Fibroblast of lung (primary cell): ENCODE measurements at places on chromosomes 13 and 19. TPM values are rescaled to one million over a fixed set of nuclear protein-coding genes. Genes with fewer than 3 reads are reported as not detected.

Gene IFI30
- 3.1 and 8.8 TPM in 2 replicates for total RNA-seq

Gene CCDC124
- 31.1 and 37.2 TPM in 2 replicates for total RNA-seq

Gene PLVAP
- not detected in 2 replicates for total RNA-seq

Gene SDHAF1
- total RNA-seq = 7.8 and 11.8 TPM in 2 replicates

Gene MRPL34
- 44.8 and 48.3 TPM in 2 replicates for total RNA-seq

DNA sequence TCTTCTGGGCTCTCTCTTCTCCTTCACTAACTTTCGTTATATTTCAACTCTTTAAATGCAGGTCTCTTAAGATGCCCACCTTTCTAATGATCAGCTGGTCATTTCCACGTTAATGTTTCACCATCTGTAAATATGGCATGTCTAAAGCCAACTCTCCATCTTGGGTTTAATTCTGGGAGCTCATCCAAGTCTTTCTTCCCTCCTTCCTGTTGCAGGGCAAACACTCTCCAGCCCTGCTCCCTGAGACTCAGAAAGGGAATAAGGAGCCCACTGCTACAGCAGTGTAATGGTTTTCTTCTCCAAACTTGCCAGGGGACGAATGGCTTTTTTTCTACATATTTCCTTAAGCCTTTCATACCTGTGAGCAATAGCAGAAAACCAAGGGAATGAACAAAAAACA lies 73.3 kb upstream of the SOX1 start:
- no peaks in the 10 kb centered on the region for H3K27me3 ChIP-seq
- no peak overlapping the region for H3K4me3 ChIP-seq
- H3K27ac ChIP-seq = no peak overlapping the region
- H3K4me1 ChIP-seq = no peaks in the 10 kb centered on the region

DNA sequence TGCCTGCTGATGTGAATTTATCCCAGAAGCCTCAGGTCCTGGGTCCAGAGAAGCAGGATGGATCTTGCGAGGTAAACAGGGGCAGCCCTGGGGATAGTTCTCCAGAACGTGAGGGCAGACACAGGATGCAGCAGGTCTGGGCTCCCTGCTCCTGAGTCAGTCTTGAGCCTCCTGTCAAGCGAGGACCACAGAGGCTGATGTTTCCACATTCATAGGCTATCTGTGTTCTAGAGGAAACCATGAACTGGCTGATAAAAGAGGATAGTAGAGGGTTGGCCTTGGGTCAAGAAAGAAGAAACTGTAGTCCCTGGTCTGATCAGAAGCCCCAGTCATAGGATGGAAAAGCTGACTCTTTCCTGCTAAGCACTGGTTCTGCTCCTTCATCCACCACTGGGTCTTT lies 2.2 kb downstream of the ZNF175 start:
- no peak for DNase-seq
- peaks cover 5% of the 10 kb centered on the region for H3K36me3 ChIP-seq
- H3K27me3 ChIP-seq = no peaks in the 10 kb centered on the region
- H3K4me3 ChIP-seq = no peak overlapping the region
- H3K27ac ChIP-seq = peak overlapping the region; percentile 47

GRCh38 chr13:31929031-31929770 lies 102.4 kb upstream of the FRY start:
- no peak overlapping the region for H3K27ac ChIP-seq
- H3K27me3 ChIP-seq = no peaks in the 10 kb centered on the region
- no peaks in the 10 kb centered on the region for H3K36me3 ChIP-seq

- H3K4me3 ChIP-seq = no peak overlapping the region
- no peak overlapping the region for H3K27ac ChIP-seq
- no peaks in the 10 kb centered on the region for H3K36me3 ChIP-seq
- DNase-seq = no peak
Measured at GRCh38 chr19:29804493-29804892, 7.3 kb upstream of the CCNE1 start.

DNA sequence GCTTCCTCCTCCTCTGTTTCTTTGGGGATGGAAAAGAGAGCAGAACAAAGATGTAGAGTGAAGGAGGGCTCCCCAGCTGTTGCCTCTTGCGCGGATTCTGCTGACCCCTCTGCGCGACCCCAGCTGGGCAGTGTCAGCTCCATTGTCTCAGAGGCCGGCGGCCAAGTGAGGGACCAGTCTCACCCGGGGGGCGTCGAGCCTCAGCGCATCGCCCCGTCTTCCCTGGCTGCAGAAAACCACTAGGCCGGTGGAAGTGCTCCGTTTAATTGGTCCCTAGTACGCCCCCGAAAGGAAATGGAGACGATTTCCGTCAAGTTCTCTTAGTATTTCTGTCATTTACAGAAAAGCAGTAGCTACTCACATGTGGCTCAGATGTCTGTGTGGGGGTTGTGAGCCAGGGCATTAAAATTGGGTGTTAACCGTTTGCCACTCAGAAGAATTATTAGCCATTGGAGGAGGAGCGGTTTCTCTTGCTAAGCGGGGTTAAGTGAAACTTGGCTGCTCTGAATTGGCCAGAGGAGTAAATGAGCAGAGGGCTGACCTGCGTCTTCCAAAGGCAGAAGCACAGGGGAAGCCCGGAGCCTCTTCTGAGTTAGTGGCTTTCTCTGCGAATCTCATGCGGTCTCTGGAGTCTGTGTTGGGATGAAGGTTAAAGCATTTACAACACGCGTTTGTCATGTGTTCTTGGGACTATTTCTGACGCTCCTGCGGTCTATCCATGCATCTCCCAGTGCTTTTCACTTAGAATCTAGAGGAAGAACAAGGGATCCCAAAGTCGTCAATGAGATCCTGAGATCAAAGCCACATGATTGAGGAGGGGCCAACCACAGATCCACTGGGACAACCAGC lies 132.8 kb upstream of the MYO16 start:
- DNase-seq = peak; percentile 12
- H3K27me3 ChIP-seq = peaks cover 3% of the 10 kb centered on the region
- H3K4me1 ChIP-seq = no peaks in the 10 kb centered on the region
- H3K36me3 ChIP-seq = no peaks in the 10 kb centered on the region
- H3K4me3 ChIP-seq = peak overlapping the region; percentile 56

- H3K27ac ChIP-seq = no peak overlapping the region
- no peaks in the 10 kb centered on the region for H3K36me3 ChIP-seq
- H3K4me3 ChIP-seq = no peak overlapping the region
Measured at GRCh38 chr13:106302843-106303242, 232.6 kb downstream of the EFNB2 start.

GRCh38 chr13:112530861-112531260 lies 57.1 kb downstream of the TUBGCP3 start:
- H3K4me3 ChIP-seq = no peak overlapping the region
- H3K36me3 ChIP-seq = peaks cover 7% of the 10 kb centered on the region
- no peaks in the 10 kb centered on the region for H3K4me1 ChIP-seq
- H3K27ac ChIP-seq = no peak overlapping the region
- H3K27me3 ChIP-seq = no peaks in the 10 kb centered on the region
- DNase-seq = no peak

- H3K27ac ChIP-seq = no peak overlapping the region
- no peak for DNase-seq
- H3K36me3 ChIP-seq = no peaks in the 10 kb centered on the region
- no peaks in the 10 kb centered on the region for H3K27me3 ChIP-seq
Measured at GRCh38 chr13:109769921-109770320, 16.5 kb downstream of the IRS2 start.

GRCh38 chr19:4360641-4361151 lies 17.3 kb downstream of the MPND start:
- H3K27ac ChIP-seq = no peak overlapping the region
- no peaks in the 10 kb centered on the region for H3K27me3 ChIP-seq
- H3K36me3 ChIP-seq = peaks cover 52% of the 10 kb centered on the region
- DNase-seq = no peak
- no peaks in the 10 kb centered on the region for H3K4me1 ChIP-seq

GRCh38 chr19:50743537-50743936 lies 20.4 kb downstream of the CLEC11A start:
- H3K36me3 ChIP-seq = no peaks in the 10 kb centered on the region
- H3K4me3 ChIP-seq = no peak overlapping the region
- H3K27ac ChIP-seq = no peak overlapping the region
- no peaks in the 10 kb centered on the region for H3K4me1 ChIP-seq
- DNase-seq = no peak

DNA sequence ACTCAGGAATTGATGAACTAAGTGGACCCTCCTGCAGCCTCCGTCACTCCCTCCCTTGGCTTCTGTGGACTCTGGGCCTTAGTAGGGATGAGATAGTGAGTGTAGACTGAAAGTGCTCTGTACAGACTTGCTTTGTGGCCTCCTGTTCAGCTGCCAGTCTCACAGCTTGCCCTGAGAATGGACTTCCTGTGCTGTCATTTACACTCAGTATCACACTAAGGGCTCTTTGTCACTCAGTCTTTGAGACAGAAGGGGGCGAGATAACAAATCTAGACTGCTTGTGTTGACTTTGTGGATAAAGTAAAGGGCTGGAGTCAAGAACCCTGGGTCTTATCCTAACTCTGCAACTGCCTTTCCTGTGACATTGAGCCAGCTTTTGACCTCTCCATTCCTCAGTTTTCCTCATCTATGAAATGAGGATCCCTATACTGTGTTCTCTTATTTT lies 21.0 kb upstream of the SPRY2 start:
- no peak overlapping the region for H3K4me3 ChIP-seq
- no peak overlapping the region for H3K27ac ChIP-seq
- DNase-seq = no peak

DNA sequence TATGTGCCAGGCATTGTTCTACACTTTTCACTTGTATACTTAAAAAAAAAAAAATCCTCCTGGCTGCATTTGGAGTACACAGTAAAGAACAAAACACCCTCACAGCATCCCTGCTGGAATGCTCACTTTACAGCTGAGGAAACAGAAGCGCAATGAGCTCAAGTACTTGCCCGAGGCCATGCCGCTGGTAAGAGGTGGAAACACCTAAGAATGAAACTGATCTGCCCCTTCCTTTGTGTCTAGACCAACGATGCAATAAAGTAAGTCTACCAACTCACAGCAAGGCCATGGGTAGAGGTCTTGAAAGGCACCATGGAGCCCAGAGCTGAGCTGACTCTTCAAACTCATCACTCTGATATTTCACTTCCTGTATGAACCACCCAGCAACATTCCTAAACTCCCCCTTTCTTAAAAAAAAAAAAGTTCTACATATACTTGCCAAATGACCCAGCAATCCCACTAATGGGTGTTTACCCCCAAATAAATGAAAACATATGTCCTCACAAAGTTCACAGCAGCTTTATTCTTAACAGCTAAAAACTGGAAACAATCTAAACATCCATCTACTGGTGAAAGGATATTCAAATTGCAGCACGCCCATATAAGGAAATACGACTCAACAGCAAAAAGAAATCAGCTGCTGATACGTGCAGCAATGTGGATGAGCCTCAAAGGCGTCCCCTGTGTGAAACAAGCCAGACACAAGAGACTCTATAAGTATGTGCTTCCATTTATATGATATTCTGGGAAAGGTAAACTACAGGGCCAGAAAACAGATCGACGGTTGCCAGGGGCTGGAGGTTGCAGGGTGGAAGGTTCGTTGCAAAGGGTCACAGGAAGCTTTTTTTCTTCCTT lies 236.6 kb upstream of the MAB21L1 start:
- no peaks in the 10 kb centered on the region for H3K36me3 ChIP-seq
- H3K27me3 ChIP-seq = no peaks in the 10 kb centered on the region
- peaks cover 14% of the 10 kb centered on the region for H3K4me1 ChIP-seq
- peak overlapping the region; percentile 65 for H3K27ac ChIP-seq

- H3K4me1 ChIP-seq = no peaks in the 10 kb centered on the region
- H3K4me3 ChIP-seq = no peak overlapping the region
- H3K27me3 ChIP-seq = no peaks in the 10 kb centered on the region
- no peak overlapping the region for H3K27ac ChIP-seq
Measured at GRCh38 chr19:9883231-9883758, 48.2 kb downstream of the PIN1 start.
